ENCODE measurements at places on chromosomes 5 and 9. TPM values are rescaled to one million over a fixed set of nuclear protein-coding genes. Genes with fewer than 3 reads are reported as not detected.

The GMCL2 gene
- total RNA-seq = not detected

The SLC6A3 gene
- total RNA-seq = not detected

The HEMGN gene
- not detected for total RNA-seq

The GFRA3 gene
- total RNA-seq = 0.37 TPM

The SGCD gene
- total RNA-seq = not detected

The ZDHHC11 gene
- 15.7 TPM for total RNA-seq

The ANGPTL2 gene
- not detected for total RNA-seq

- DNase-seq = no peak
Measured at GRCh38 chr5:54990841-54991258, 5.5 kb upstream of the ESM1 start.

- no peak for DNase-seq
Measured at GRCh38 chr9:138007918-138008841, 130.6 kb downstream of the CACNA1B start.

GRCh38 chr5:180115326-180116076 lies 43.9 kb upstream of the RNF130 start:
- no peak for DNase-seq

GRCh38 chr5:154844809-154845208 lies 5.6 kb downstream of the FAXDC2 start:
- no peak for DNase-seq

DNA sequence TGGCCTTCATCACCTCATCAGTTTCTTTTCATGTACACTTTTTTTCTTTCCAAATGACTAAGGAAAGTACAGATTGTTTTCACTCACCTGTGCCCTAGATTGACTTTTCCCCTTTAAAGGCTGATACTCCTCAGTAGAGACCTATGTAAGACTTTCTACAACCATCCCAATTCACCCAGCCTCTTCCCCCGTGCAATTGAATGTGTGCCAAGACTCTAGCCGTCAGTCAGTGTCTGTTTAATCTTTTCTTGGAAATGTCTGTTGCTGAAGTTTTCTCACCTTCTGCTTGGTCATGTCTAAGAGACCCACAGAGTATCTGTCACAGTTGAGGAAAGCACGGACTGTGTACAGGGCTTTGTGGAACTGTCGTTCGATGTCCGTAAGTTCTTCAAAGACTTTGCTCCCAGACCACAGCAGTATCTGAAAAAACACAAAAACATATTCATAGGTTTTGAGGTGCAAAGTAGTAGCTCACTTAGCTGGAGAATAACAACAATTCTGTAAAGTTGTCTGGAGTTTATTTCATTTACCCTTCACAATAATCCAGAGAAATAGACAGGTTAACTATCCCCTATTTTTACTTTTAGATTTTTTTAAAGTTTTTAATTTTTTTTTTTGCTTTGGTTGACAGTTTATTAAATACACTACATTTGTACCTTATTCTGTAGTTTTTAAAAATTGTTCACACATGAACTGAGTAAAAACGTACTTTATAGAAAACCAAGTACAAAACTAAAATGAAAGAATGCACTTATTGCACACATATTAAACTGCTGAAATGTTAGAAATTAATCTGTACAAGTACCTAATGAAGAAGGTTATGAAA lies 13.6 kb downstream of the PDE6A start:
- no peak for DNase-seq

DNA sequence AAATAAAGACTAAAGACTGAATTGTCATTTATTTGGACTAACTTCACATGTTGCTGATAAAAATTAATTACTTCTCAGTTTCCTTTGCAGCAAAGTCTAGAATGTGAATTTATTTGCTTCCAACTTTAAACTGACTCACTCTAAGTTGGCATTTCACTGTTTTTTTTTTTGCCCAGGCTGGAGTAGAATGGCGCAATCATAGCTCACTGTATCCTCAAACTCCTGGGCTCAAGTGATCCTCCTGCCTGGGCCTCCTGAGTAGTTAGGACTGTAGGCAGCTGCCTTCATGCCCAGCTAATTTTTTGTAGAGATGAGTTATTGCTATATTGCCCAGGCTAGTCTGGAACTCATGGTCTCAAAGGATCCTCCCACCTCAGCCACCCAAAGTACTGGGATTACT lies 3.5 kb downstream of the CCNB1 start:
- no peak for DNase-seq

DNA sequence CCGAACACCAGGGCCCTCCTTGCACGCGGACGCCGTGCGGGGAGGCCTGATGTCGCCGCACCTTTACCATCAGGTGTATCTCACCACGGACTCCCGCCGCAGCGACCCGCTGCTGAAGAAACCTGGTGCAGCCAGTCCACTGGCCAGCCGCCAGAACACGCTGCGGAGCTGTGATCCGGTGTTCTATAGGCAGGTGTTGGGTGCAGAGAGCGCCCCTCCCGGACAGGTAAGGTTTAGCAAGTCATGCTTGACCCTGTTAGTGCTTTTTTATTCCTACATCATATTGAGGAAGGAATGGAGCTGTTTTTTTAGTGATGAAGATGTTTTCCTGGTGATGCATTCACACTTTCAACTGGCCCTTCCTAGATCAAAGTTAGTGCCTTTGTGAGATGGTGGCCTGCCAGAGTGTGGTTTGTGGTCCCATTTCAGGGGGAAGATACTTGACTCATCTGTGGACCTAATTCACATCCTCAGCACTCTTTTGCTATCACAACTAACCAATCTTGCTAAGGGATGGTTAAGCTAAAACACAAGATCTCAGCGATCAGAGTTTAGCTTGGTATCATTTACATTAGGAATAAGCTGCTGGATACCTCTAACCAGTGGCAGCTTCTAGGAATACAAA lies 2.7 kb downstream of the PCDHGC3 start:
- DNase-seq = no peak

DNA sequence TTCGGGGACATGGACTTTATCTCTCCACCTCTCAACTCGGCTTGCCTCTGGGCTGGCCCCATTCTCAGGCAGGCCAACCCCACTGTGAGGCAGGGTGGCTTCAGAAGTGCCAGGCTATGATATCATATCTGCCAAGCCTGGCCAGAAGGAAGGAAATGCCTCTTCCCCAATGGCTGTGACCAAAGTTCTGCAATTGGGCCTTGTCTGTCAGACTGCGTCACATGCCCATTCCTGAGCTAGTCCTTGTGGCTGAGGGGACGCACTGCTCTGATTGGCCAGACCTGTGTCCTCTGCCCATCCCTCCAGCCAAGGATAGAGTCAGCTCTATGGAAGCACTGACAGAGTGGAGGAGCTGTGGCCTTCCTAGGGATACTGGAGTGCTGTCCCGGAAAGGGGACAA lies 11.9 kb downstream of the SMIM23 start:
- DNase-seq = no peak

DNA sequence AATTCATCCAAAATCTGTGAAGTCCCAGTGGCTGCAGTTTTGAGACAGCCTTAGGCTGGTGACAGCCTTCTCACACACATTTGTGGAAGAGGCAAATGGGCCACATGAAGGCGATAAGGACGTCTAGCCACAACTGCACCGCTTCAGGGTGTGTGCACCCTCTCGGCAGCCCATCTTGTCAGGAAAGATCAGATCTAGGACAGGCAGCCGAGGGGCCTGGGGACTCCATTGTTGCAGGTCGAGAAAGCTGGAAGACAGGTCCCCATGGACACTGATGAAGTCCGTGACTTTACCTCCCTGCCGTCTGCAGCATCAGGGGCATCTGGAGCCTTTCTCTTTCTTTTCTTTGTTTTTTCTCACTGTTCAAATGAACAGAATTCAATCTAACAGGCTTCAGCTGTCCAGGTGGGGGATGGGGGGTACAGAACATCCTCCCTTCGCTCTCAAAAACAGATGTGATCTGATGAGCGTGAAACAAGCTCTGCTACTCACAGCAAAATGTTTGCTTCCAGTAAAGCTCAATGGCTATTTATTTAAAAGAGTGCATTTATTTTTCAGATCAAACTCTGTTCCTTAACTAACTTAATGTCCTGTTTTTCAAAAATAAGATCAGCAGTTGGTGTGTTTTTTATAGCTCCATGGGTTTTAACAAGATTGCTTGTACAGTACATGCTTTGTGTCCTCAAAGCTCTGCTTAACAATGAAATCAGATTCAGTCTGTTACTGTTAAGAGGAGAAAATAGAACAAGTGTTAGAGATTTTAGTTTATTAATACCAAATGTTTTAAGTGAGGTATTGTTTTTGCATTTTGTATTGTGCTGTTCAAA lies 111.8 kb upstream of the OTULINL start:
- DNase-seq = no peak

Data from Karpas-422 (cell line).